ENCODE measurements at places on chromosomes 6 and 20.

DNA sequence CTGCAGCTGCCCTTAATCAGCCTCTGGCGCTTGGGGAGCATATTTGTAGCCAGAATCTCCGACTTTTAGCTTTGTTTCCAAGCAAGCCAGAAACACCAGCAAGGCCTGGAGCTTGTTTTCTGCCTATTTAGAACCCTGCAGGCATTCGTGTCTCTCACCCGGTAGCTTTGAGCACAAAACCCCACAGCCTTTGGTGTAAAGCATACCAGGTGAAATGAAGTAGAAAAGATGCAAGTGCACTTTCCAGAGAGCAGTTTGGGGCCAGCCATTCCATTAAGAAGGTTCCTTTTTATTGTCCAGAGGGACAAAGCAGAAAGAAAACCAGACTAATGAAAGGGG is 736 bp downstream of the FAM217B start:
- no peak for DNase-seq

DNA sequence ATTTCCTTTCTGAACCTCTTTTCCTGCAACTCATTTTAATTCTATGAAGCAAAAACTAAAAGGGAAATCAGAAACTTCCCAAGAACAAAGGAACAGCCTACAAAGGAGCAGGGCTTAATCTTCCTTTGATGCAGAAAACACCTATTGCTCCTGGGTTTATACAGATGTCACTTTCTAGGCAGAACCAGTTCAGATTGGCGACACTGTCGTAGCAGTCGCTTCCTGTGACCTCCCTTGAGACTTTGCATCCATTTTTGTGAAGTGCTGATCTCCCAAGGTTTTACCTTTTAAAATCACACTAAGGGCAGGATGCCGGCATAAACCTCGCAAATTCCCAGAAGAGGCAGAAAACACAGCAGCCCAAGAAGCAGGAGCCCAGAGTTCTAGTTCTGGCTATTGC is 40.1 kb downstream of the JAG1 start:
- no peak for DNase-seq

DNA sequence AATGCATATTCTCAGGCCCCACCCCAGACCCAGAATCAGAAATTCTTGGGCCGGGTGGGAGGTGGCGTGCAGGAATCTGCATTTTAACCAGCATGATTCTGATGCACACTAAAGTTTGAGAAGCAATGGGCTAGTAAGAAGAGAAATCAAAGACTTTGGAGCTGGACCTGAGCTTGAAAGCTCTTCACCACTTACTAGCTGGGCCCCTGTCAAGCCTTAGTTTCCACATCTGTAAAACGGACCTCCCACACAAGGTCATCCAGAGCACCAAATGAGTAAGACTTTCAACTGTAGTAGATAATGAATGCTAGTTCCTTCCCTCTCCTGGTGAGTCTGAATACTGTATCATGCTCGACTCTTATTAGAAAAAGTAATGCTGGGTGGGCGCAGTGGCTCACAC is 87.0 kb downstream of the TBC1D7 start:
- DNase-seq, result no peak

GRCh38 chr20:43037605-43038309 is 151.9 kb downstream of the PTPRT start:
- DNase-seq, result no peak

Measured in stromal cell of bone marrow (primary cell).